ENCODE measurements at places on chromosomes 3 and 15. TPM values are rescaled to one million over a fixed set of nuclear protein-coding genes. Genes with fewer than 3 reads are reported as not detected.

DNA sequence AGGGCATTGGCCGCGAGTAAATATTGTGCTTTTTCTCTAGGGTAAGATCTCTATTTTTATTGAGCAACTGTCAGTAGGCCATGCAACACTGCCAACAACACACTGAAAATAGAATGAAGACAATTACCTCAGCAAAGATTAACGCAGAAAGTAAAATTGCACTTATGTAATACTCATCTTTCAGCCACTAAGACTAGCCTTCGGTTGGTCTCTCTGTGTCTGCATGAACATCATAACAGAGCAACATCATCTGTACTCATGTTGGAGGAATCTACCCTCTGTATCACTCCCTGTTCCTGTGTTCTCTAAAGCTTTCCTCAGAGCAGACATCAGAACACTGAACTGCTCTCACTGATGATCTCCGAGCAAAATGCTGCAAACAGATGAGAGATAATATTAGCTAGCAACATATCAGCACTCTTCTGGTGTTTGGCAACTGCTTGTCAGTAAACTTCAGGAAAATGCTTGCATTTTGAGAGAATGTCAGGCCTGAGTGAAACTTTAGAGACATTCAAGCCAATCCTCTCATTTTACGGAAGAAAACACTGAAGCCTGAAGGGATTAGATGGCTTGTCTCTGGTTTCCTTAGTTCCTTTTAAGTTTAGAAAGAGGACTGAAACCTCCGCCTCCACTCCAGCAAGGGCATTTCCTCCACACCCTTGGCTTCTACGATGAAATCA, 8.4 kb upstream of the LRRC3B start:
- DNase-seq: no peak

DNA sequence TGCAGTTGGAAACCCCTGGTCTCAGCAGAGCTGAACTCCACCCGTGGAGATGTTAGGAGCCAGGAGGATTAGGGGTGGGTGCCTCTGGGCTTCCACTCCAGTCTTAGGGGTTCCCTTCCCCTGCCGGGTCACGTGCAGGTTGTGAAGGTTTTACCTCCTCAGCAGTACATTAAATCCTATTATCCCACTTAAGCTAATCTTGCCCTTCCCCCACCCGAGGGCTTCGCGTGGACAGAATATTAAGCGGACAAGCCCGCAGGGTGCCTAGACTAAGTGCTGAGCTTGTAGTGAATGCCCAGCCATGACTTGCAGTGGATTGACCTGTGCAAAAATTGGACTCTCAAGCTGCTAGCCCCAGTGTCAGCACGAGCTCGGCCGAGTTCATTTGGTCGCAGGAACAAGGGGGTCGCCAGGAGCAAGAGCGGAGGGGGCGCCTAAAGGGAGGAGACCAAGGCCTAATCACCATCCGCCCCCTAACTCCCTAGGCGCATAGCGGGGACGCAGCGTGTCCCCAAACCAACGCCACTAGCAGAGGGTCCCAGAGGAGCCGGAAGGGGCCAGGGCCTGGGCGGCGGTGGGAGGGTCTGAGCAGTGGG, 498 bp upstream of the SEMA4B start:
- no peak for DNase-seq

DNA sequence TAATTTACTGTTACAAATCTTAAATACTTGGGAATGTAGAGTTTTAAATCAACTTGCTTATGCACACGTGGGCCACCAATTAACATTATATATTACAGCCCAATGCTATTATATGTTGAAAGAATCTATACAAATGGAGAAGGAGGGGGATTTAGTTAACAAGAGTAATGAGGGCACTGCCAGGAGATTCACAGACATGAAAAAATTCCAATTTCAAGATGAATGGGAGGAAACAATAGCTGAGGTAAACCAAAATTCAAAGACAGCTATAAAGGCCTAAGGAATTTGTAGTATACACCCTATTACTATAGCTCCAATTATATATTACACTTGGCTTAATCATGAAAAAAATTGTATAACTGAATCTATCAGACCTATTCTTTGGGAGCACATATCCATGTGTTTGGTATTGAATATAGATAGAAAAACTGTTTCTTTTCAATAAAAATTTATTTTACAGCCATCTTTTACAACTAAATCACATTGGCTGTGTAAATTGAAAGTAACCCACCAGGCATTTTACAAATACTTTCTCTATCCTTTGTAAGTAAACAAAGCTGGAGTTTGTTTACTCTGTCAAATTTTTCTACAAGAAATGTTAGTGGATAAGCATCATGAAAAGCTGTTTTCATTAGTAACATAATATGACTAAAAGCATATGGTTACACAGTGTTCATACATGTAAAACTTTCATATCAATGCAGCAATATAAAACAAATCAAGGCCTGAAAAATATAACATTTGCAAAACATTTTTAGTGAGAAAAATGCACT, 1045.8 kb downstream of the ROBO1 start:
- no peak for DNase-seq

- no peak for DNase-seq
Measured at GRCh38 chr3:13887495-13888300, 7.8 kb upstream of the WNT7A start.

DNA sequence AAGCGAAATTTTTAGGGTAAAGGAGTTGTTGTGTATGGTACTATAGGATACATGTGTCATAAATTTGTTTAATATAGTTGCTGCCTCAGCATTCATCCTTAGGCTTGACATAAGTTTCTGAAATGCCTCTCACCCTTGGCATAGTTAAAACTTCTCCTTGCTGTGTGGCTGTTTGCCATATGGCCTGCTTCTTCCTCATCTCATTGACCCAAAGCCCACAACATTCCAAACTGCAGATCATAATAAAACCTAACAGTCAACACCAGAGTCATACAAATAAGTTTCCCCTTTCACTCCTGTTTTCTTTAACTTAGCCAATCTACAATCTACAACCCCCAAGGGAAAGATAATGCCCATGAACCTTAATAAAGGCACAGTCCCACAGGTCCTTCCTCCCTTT, 136.6 kb downstream of the TMCC1 start:
- DNase-seq: no peak

DNA sequence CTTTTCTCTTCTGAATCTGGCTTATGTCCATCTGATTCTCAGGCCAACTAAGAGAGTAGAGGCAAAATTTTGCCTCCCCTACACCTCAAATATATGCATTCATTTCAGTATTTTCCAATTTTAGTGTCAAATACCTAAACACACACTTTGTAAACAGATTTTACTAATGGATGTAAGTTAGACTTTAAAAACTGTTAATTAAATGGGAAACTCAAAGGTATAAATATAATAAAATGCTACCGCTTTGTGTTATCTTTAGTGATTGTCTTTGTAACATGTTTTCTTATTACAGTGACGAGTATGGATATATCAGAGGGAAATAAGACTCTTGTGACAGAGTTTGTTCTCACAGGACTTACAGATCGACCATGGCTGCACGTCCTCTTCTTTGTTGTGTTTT, at the start of gene OR5AC2:
Gene OR5AC2 (plus strand): TSS at position 301 of the 400 bp plus-strand sequence. CDS start 0 bp downstream, at position 301.
- no peak for DNase-seq

DNA sequence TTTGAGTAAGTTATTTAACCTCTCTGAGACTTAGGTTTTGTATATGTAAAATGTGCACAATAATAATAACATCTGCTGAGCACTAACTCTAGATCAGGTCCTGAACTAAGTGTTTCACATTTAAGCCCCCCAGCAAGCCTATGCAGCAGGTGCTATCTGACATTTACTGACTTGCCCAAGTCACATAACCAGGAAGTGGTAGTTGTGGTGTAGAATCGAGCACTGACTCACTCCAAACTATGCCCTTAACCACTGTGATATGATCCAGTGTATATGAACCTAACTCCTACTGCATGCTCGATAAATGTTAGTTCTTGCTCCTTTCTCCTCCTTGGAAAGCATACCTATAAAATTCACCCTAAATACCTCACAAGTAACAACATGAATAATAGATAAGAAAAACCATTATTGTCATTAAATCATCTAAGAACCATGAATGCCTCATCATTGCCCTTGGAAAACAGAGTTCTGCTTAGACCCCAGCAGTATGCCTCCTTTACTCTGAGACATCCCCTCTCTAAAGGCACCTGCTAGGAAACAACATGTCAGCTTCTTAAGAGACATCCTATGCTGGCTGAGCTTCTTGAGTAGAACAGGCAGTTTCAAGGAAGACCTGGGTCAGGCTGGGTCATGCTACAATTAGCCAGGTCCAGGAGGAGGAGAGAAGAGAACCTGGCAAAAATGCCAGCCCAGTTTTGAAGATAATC, 3.0 kb upstream of the SHC4 start:
- no peak for DNase-seq

- DNase-seq: no peak
Measured at GRCh38 chr15:57635300-57635909, 43.7 kb downstream of the MYZAP start.

DNA sequence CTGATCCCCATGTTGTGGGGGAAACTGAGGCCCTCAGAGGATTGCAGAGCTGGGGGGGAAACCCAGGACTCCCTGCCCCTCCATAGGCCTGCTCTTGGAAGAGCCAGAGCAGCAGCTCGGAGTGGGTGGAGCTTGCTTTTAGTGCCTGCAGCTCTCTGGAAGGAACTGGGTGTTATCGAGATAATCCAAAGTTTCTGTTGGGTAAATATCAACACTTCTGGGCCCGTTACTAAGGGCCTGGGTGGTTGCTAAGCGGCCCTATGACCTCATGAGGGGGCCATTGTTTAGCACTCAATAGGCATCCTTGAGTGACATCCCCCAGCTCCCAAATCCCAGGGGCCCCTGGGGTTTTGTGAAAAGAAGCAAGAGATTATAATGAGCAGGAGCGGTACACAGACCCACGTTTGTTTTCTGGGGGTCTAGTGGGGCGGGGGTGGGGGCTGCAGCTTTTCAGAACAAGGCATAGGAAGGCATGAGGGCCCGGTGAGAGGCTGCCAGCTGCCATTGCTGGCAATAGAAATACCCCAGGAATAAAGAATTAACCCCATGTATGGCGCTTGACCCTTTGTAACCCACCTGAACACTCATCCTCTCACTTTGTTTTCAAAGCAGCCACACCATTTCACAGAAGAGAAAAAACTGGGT, 48.3 kb upstream of the ATP2B2 start:
- peak; percentile 23 for DNase-seq

The IMPG2 gene
- total RNA-seq: 0.35 TPM

The KPNA1 gene
- total RNA-seq: 50.4 TPM

GRCh38 chr3:119148493-119149180, 2.7 kb downstream of the TEX55 start:
- no peak for DNase-seq

The TNFAIP8L3 gene
- total RNA-seq: 7.3 TPM

DNA sequence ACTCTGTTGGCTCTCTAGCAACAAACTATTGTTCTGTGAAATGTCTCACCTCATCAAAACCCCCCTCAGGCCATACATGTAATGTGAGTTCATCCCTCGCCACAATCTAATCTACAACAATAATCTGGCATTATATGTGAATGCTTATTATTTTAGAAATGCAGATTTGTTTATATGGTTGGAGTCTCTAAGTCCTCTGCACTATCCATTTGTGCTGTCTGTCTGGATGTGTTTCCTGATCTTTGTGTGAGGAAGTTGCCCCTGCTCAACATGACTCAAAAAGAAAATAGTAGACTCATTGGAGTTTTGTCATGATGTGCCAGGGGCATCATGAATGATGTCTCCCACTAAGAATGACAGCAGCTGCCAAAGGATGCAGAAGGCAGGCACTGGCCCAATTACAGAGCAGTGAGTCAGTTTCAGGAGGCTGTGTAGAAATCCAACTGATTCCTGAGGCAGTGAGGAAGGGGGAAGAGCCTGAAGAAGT, 161.6 kb upstream of the PDZRN3 start:
- no peak for DNase-seq

GRCh38 chr3:146164971-146165769, 4.2 kb upstream of the PLOD2 start:
- DNase-seq: no peak

The SSUH2 gene
- 0.75 TPM for total RNA-seq

The DNASE1L3 gene
- 5.4 TPM for total RNA-seq

DNA sequence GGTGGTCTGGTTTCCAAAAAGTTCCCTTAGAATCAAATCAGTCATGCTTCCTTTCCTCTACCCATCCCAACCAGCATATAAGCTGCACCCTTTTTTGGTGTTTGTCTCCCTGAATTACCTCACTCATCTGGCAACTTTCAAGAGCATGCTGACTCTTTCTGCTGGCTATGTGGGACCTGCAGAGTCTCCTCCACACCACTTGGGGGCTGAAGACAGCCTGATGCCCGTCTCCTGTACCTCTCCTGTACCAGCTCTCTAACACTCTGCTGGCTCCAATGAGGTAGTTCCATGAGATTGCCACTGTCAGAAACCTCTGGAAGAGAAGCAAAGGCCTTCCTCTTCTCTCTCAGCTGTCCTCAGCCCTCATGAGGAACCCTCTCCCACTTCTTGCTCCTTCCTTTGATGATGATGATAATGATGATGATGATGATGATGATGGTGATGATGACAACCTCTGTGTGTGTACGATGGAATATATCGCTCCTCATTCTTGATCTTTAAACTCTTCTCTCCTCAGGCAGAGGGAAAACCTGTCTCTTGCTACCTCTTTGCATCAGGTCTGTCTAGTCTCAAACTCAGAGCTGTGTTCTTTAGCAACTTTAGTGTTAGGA, 257.5 kb downstream of the ZNF621 start:
- DNase-seq: no peak

The GHSR gene
- not detected for total RNA-seq

DNA sequence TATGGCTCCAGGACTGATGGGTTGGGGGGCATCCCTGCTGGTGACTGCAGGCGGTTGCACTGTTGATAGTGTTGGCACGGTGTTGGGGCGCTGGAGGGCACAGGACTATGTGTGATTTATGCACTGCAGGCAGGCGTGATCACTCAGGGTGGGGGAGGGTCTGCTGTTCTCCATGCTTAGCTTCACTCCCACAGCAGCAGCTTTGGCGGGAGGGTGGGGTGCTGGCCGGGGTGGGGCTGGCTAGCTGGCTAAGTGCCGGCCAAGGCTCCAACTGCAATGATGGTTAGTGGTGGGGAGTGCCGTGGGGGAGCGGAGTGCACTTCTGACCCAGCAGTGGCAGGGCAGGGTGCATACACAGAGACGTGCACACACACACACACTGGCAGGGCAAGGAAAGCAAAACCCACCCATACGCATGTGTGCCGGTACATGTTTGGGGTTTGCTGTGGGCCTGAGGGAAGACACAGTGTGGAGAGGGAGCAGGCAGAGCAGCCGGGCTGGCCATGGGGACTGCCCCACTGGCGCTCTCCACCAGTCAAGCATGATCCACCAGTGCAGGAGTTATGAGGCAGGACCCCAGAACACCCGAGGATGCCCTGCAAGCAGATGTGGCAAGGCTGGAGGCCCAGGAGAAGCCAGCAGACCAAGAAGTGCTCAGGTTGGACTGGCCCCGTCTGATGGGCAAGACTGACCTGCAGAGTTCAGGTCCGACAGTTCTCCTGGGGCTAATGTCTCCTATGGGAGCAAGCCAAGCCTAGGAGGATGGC, 16.5 kb upstream of the FGF7 start:
- no peak for DNase-seq

The CPA3 gene
- 2.0 TPM for total RNA-seq

The NANOGP8 gene
- total RNA-seq: not detected

- peak; percentile 70 for DNase-seq
Measured at GRCh38 chr15:65132878-65133547, 595 bp downstream of the PDCD7 start.

The MYRIP gene
- total RNA-seq: 7.1 TPM

The IGF2BP2 gene
- total RNA-seq: 14.3 TPM

All from right cardiac atrium (tissue), 5 donors.